Heart right ventricle (tissue), 16 donors: ENCODE measurements at places on chromosomes 5 and 9.

- no peak for DNase-seq
Observed at GRCh38 chr5:102453716-102454115, 45.1 kb downstream of the SLCO6A1 start.

DNA sequence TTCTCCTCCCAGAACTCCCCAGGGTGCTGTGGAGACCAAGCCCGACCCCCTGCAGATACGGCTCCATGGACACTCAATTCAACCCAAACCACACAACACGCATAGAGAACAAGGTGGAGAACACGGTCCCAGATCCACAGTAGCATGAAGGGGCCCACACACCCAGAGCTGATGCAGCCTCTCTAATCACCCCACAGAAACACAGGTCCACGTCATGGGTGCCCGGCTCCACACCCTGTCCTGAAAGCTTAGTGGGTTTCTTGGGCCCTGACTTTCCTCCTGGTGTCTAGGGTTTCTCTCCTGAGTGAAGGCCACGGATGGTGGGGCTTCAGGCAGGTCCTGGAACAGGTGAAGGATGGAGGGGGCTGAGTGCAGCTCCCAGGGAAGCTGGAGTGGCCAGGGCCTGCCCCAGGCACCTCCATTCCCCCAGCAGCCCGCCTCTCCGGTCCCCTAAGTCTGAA lies 1.5 kb upstream of the SLC23A1 start:
- no peak for DNase-seq

- DNase-seq: no peak
Observed at GRCh38 chr9:18824095-18824666, 208.8 kb downstream of the SAXO1 start.

- no peak for DNase-seq
Observed at GRCh38 chr9:121713400-121714070, 62.1 kb downstream of the DAB2IP start.

GRCh38 chr9:101536938-101537337 lies 3.3 kb downstream of the RNF20 start:
- DNase-seq: no peak

DNA sequence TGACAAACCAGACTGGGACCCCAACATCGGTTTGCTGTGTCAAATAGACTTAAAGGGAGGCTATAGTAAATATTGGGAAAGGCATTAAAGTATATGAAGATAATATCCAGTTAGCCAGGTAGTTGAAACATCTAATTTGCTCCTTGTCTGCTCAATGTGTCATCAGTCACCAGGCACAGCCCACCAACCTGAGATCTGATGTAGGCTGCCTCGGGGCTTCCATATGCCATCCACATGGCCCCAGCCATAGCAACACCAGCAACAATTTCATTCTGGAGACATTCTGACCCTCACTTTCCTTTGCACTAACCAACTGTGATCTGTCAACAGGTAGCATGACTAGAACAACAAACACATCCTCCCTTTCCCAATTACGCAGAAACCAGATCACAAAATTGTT lies 196.0 kb downstream of the NR2F1-AS1 start:
- no peak for DNase-seq

DNA sequence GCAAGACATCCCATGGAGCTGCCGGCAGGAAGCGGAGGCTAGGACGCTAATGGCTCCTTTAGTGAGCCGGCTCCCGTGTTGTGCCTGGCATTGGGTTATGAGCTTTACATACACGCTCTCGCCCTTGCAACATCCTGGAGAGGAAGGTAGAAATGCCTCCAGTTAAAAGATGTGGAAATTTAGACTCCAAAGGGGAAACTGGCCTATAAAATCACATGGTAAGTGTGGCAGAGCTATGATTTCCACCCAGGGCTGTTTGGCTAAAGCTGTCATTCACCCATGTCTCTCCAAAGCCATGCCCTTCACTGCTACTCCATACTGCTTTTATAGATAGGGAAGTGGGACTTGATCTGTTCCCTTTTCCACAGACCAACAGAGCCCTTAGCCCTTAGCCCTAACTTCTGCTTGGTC lies 5.2 kb downstream of the GM2A start:
- DNase-seq: no peak

DNA sequence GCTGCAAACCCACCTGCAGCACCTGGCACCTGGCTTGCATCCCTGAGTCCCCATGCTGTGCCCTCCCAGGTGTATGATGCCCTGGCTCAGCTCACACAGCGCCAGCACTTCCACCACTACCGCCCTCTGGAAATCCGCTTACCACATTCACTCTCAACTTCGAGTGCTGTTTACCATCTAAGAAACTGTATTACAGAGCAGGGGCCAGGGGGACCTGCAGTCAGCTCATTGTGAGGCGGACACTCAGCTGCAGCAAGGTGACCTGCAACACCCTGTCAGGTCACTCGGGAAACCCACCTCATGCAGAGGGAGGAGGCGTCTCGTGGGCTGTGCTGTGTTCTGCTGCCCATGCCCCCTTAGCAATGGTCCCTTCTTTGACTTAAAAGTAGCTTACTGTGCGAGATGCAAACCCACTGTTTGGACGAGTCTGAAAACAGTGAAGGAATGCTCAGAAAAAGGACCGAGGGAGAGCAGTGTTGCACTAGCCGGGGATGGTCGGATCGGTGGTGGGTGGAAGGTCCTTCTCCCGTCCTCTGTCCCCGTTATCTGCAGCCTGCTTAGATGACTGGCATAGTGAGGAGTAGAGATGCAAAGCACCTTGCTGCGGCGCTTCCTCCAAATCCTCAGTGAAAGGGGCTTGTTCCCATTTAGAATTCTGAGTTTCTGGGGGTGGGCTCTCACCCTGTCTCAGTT lies 55.2 kb upstream of the CTSL start:
- DNase-seq: no peak

DNA sequence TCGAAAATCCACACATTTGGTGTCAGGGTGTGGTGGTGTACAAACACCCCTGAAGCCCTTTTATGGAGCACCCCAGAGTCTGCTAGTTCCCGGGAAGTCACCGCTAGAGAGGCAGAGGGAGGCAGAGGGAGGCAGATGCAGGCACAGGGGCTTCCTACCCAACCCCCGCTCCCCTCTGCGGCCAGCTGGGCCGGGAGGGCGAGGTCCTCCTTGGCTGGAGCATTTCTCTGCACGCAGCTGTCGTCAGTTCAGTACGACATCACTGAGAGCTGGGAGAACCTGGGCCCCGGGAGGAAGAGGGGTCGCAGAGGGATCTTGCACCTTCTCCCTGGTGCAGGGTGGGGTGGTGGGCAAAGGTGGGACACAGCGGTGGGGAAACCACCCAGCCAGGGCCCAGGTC lies 15.8 kb upstream of the UBAC1 start:
- no peak for DNase-seq

DNA sequence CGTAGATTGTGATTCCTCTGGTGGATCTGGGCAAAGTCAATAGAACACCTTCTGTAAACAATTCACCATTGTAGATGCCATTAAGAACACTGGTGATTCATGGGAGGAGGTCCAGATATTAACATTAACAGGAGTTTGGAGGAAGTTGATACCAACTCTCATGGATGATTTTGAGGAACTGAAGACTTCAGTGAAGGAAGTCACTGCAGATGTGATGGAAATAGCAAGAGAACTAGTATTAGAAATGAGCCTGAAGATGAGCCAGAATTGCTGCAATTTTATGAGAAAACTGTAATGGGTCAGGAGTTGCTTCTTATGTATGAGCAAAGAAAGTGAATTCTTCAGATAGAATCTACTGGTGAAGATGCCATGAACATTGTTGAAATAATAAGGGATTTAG lies 26.9 kb downstream of the TCERG1 start:
- DNase-seq: no peak

DNA sequence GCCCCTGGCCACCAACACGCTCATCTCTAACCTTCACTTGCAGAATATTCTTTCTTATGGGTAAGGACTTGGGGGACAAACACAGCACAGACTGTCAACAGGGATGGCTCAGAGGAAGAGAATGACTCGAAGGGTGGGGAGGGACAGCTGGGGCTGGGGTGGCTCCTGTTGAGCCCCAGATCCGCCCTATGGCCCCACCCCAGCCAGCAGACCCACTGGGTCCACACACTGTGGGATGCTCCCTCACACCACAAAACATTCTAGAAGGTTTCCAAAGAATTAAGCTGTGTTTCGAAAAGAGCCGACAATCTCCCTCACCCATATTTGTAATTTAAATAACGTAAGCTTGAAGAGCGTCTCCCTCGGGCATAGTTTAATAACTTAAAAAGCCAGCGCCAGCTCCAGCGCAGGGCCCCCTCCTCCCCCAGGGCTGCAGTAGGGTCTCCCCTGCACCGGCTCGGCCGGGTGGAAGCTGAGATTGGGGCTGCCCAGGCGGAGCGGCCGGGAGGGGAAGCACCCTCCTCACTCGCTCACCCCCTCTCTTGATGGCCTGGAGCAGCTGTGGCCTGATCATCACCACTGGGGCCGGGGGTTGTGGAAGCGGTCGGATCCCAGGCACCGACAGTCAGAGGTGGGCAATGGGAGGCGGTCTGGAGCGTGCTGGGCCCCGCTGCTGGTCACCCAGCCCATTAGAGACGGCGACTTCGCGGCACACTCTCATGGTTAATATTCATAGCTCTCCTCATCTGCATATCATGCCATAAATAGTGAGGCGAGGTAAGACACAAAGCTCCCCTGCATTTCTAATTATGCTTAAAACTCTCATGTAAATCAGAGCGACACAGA lies 37.6 kb downstream of the NACC2 start:
- DNase-seq: no peak

DNA sequence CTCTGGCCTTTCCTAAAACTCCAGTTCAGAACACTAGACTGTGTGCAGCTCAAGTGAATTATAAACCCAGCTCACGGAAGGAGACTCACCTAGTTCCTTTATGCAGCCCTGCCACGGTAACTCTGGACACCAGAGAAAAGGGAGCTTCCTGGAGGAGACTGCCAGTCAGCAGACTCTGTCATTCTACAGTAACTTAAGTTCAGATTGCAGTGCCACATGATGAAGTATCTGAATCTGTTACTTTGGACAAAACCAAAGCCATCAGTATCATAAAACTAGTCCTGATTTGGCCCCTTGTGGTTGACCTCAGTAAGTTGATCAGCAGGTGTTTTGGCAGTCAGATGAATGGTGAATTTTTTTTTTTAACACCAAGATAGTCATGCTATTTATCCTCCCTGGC lies 2.7 kb downstream of the MTRR start:
- DNase-seq: no peak

DNA sequence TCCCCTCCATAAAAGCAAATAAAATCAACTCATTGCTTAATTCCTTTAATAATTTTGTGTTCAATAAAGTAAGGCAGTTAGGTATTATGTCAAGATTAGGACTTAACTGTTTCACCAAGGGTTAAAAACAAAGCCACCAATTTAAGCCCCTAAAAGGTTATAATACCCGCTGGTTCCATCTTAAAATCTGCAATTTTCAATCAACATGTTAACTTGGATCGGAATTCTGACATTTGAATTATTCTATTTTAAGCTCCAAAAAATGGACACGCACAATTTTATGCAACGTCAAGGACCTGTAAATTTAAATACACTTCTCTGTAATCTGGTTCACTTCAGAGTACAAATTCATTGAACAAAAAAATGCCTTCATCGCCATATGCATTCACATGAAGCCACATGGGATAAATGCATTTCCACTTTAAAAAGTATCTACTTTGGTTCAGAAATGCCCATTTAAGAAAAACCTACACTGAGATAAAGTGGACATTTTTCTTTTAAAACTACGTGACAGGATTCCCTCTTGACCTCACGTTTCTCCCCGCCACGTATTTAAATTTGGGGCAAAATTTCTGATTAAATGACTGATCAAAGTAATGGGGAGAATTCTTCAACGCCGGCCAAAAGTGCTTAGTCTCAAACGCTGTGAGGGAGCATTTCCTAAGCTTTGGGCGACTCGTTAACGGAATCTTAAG lies 721 bp downstream of the GIN1 start:
- DNase-seq: no peak

- no peak for DNase-seq
Observed at GRCh38 chr5:112983363-112983762, 6.8 kb downstream of the DCP2 start.

- DNase-seq: no peak
Observed at GRCh38 chr5:77882670-77883257, 106.6 kb upstream of the TBCA start.

GRCh38 chr5:94266170-94266569 lies 352.2 kb downstream of the KIAA0825 start:
- DNase-seq: no peak

DNA sequence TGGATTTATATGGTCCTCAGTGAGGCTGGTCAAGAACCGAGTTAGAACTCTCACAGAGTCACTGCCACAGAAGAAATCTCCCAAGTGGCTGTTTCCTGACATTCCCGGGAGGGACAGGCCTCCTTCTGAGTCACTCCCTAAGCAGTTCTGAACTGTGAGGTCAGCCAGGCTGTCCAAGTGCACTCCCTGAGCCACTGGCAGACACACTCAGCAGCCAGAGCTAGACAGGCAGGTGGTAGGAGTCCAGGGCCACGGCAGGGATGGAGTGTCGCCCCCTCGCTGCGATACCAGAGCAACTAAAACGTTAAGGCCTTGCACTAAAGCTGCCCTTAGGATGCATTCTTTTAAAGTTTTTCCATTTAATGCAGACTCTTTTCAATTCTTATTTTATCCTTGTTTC lies 3.4 kb downstream of the IL4 start:
- no peak for DNase-seq

- no peak for DNase-seq
Observed at GRCh38 chr5:97918620-97919019, 735.6 kb upstream of the RIOK2 start.

DNA sequence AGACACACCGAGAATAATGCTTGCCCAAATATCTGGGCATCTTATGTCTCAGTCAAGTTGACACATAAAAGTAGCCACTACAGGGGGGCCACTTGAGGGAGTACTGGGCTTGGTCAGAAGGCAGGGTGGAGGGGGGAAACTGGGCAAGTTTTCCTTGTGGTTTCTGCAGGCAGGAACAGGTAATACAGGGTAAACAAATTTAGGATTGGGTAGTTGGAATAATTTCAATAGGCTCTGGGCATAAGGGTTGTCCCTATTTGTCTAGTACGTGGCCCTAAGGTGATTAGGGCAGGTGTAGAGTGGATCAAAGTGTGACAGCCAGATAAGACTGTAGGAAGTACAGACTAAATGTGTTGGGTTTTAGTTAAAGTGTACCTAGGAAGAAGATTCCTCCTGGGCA lies 353.1 kb downstream of the TLE4 start:
- DNase-seq: no peak

DNA sequence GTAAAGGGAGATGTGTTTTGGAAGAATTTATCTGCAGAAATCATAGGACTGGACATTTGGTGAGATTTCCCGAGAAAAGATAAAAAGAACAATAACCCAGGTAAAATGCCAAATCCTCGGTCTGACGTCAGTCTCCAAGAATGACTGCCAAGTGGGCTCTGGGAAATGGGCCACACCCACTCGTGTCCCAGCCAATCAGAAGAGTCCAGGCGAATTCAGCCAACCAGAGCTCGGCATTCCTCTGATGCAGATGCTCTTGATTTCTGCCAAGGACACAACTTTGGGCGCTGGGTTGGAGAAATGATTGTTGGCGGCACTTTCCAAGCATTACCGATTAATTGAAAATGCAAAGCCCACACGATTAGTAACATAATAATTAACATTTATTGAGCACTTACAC lies 73.3 kb downstream of the FGF18 start:
- DNase-seq: no peak

- DNase-seq: no peak
Observed at GRCh38 chr5:172797771-172798191, 26.8 kb upstream of the DUSP1 start.
